ENCODE measurements at places on chromosomes 3 and 15. TPM values are rescaled to one million over a fixed set of nuclear protein-coding genes. Genes with fewer than 3 reads are reported as not detected.

GP5 gene
- total RNA-seq: not detected

SMCO1 gene
- total RNA-seq: 0.03 TPM

FANCD2 gene
- total RNA-seq: 16.4 TPM

A4GNT gene
- total RNA-seq: not detected

SNX22 gene
- total RNA-seq: 0.90 TPM

MYO5C gene
- total RNA-seq: 5.4 TPM

PIGB gene
- total RNA-seq: 13.9 TPM

TEX55 gene
- not detected for total RNA-seq

Measured in A549 treated with CORT108297 at 1 μM for 4 hours (cell line).